ENCODE measurements at places on chromosomes 11 and 22.

GRCh38 chr11:116515664-116516184 lies 257.1 kb downstream of the BUD13 start:
- no peak for DNase-seq

- no peak for DNase-seq
Measured at GRCh38 chr11:60924906-60925853, 920 bp downstream of the TMEM132A start.

- DNase-seq, result no peak
Measured at GRCh38 chr22:24985826-24986214, 33.3 kb downstream of the KIAA1671 start.

GRCh38 chr11:108877178-108877577 lies 212.3 kb downstream of the DDX10 start:
- DNase-seq, result no peak

DNA sequence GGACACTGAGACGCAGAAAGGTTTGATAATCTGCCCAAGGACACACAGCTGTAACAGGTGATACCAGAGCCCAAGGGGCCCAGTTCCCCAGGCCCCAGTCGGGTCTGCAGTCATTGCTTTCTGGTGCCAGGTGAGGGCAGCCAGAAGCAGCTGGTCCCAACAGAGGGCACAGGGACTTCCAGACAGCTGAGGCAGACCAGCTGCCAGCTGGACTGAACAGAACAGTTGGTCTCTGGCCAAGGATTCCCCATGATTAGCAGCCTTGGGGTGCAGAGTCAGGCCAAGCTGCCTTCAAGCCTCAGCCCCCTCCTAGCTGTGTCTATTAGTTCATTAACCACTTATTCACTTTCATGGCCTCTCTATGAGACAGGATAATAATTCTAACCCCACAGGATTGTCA lies 105.6 kb downstream of the RRAS2 start:
- DNase-seq, result no peak

GRCh38 chr22:20823264-20823663 lies 35.3 kb downstream of the PI4KA start:
- DNase-seq, result no peak

DNA sequence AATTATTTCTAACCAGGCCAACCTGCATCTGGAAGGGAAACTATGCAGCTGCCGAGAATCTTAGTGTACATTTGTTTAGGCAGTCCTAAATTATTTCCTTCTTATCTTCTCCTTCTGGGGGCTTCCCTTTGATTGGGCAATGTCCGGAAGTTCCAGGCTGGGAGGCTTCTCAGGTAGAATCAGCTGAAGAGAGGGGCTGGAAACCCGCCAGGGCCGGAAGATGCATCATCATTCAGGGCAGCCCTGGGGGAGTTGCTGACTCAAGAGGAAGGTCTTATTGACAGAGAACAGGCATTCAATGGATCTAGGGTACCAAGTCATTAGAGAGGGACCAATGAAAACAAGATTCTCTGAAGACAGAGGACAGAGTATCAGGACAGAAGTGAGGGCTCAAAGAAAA lies 150.7 kb downstream of the BLID start:
- DNase-seq, result no peak

DNA sequence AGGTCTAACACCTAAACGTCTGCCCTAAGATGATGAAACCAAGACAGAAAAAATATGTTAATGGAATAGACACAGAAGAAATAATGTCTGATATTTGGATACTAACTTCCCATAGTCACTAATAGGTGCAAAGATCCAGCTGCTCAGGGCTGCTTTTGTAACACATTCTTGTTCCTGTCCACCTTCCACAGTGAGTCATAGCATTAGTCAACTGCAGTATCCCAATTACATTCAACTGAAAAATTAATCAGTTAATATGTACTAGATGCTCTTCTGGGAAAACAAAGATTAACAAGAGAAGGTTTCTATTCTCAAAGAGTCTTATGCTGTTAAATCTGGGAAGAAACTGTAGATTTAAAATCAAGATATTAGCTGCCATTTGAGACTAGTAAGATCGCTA lies 47.6 kb downstream of the HEPHL1 start:
- no peak for DNase-seq

DNA sequence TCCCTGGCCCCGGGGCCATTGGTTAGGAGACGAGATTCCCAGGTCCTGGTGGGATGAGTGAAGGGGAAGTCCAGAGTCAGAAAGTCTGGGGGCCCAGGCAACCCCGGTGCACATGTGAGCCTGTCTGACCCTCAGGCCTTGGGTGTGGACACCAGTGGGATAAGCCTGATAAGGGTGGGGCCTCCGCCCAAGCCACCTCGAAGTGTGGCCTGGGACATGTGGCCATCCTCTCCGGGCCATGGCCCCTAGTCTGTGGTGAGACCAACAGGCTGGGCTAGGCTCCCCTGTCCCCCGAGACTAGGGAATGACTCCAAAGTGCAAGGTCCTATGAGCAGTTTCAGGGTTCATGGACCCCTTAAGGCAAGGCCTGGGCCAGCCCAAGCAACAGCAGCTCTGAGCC lies 6.3 kb downstream of the CABP7 start:
- DNase-seq, result no peak

- no peak for DNase-seq
Measured at GRCh38 chr11:31959716-31960115, 131.2 kb upstream of the RCN1 start.

GRCh38 chr11:111870522-111870885 lies 877 bp downstream of the ALG9 start:
- no peak for DNase-seq

DNA sequence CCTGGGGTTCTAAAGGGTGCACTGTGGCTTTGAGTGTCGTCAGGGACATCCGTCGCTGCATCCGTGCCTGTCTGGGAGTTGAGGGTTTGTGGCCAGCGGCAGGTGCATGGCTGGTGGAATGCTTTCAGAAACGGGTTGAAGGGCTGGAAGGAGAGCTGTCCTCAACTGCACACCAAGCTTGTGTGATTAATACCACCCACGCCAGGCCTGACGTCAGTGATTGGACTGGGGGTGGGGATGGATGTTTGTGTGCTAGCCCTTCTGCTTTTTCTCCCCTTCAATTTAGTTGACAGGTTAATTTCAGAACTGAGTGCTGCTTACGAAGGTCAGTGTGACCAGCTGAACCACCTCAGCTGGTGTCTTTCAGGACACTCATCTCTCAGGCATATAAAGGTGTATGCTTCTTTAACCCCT lies 3.2 kb upstream of the GAB2 start:
- peak; percentile 39 for DNase-seq

GRCh38 chr11:126892756-126893155 lies 107.8 kb downstream of the KIRREL3 start:
- no peak for DNase-seq

DNA sequence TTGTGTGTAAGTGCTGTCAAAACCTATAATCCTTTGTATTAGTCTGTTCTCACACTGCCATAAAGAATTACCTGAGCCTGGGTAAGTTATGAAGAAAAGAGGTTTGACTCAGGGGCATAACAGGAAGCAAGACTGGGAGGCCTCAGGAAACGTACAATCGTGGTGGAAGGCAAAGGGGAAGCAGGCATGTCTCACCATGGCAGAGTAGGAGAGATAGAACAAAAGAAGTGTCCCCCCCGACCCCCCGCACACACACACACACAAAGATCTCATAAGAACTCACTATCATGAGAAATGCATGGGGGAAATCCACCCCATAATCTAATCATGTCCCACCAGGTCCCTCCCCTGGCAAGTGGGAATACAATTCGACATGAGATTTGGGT lies 2.3 kb upstream of the USP28 start:
- DNase-seq, result no peak

DNA sequence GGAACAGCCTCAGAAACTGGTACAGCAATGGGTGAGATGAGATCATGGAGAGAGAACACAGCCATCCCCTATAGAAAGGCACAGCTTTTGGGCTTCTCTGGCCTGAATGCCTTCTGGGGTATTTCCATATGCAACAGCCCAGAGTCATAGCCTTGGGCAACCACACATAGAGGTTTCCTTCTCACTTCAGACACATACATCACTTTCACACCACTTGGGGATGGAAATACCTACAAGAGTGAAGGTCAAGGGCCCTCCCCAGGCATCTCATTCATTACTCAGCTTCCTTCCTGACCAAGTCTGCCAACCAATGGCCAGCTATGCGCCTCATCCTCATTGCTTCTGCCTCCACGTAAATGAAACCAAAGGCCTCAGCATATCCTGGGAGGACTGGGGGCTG lies 17.7 kb upstream of the OLFML1 start:
- no peak for DNase-seq

- DNase-seq, result no peak
Measured at GRCh38 chr11:804599-804964, 449 bp downstream of the PIDD1 start.

DNA sequence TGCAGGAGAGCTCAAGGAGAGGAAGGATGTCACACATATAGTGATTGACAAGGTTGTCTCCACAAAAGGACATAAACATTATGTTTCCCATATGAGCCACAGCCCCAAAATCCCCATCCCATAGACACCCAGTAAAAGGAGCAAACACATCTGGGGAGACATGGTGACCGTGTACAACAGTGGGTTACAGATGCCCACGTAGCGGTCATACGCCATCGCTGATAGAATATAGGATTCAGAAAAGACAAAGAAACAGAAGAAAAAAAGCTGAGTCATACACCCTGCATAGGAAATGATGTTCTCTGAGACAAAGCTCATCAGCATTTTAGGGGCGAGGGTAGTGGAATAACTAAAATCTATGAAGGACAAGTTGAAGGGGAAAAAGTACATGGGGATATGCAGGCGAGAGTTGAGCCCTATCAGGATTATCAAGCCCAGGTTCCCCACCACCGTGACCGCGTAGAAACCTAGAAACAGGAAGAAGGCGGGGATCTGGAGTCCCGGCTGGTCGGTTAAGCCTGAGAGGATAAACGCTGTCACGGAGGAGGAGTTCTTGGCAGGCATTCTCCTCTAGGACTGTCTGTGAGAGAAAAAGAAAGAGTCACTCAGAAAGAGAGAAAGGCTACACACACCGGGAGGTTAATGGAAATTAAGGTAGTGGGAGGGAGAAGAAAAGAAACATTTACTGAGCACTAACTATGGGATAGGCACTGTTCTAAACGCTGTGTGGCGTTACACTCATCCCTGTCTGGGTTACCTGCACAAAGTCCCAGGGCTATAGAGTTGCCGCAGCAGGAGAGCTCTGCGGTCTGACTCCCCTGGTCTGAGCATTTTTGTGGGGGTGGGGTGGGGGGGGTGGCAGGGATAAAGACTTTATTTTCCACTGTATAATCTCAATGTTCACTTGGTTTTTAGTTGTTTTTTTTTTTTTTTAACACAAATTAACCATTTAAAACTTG lies 36.1 kb upstream of the OR8B8 start:
- DNase-seq, result no peak

- DNase-seq, result peak; percentile 99
Measured at GRCh38 chr22:31211862-31212730, at the start of gene LIMK2. TSS of gene LIMK2 (plus strand) at chr22:31212298. CDS start at chr22:31212409, 111 bp downstream.

GRCh38 chr11:128886406-128887124 lies 4.6 kb upstream of the KCNJ5 start:
- no peak for DNase-seq

DNA sequence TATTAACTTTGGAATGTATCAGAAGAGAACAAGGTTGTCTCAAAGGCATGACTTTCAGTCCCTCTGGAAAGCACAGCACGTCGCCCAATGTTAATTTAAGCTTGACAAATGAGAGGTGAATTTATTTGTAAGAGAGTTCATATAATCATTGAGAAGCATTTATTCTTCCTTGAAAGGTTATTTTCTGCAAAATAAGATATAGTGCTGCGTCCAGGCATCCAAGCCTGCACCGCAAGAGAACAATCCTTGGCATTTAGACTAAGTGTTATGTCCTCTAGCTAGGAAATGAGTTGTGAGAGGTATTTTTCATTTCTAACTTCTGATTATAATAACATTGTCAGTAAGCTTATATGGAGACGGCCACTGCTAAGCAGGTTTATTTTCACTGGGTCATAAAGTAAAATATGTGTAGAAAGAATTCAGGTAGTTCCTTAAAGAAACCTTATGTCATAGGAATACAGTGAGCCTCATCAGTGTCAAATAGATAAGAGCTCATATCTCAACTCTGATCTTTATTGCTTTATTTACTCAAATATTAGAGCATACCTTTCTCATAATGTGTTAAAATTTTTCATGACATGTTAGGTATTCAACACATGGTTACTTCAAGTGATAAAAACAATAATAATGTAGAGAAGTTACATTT lies 182.0 kb downstream of the LUZP2 start:
- DNase-seq, result no peak

- no peak for DNase-seq
Measured at GRCh38 chr11:90220391-90220790, 2.5 kb downstream of the CHORDC1 start.

- DNase-seq, result no peak
Measured at GRCh38 chr11:72421351-72421750, 13.0 kb downstream of the CLPB start.

- no peak for DNase-seq
Measured at GRCh38 chr11:82458761-82459160, 274.9 kb downstream of the FAM181B start.

- no peak for DNase-seq
Measured at GRCh38 chr22:35498026-35498800, 42.4 kb upstream of the RASD2 start.

- no peak for DNase-seq
Measured at GRCh38 chr11:79414644-79415317, 26.0 kb downstream of the TENM4 start.

DNA sequence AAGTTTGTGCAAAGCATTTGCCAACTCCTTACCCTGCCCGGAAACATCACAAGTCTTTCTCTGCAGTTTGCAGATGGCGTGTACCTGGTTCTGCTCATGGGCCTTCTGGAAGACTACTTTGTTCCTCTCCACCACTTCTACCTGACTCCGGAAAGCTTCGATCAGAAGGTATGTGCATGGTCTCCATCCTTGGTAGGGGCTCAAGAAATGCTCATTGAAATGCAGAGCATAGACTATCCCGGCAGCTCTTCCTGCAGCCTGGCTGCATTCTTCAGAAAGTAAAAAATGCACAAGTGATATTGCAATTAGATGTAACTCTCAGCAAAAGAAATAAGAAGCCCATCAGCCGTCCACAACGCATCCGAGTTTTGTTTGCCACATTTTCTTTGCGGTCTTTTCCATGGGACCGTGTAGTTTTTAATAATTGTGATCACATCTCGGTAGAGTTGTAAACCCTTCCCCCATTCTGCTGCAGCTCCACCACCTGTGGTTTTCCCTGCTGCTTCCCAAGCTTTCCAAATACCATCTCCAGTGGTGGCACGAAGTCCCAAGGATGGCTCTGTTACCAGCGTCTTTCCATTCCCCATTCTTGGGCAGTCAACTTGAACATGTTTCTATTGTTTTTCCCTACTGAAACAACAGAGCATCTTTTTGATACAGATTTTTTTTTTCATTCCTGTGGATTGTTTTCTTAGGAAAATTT lies 22.7 kb upstream of the PARVG start:
- no peak for DNase-seq

GRCh38 chr22:24423519-24424000 lies 3.8 kb upstream of the ADORA2A start:
- peak; percentile 73 for DNase-seq

GRCh38 chr11:97607291-97608000 lies 1217.6 kb downstream of the JRKL start:
- DNase-seq, result no peak
